ENCODE measurements at places on chromosomes 7 and 10.

- no peak for DNase-seq
Observed at GRCh38 chr7:75983471-75984129, 10.8 kb downstream of the TMEM120A start.

- no peak for DNase-seq
Observed at GRCh38 chr7:130086938-130087337, 16.6 kb downstream of the KLHDC10 start.

DNA sequence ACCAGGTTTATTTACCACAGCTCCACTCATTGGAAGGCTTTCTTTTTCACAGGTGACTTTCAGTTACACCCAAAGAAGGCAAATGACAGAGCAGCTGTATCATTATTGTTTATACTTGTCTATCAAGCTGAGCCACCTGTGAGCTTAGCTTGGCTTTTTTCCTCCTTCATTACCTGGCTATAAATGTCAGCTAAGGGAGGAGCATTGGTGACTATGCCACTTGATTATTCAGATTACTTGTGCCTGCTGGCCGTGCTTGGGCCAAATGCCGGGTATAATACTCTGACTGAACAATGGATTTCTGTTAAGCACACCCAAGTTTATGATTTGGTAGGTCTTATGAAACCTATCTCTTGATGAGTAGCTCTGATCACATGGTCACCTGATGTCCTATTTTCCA is 9.9 kb upstream of the GNAT3 start:
- DNase-seq = no peak

- no peak for DNase-seq
Observed at GRCh38 chr7:157358753-157359096, 21.9 kb downstream of the DNAJB6 start.

DNA sequence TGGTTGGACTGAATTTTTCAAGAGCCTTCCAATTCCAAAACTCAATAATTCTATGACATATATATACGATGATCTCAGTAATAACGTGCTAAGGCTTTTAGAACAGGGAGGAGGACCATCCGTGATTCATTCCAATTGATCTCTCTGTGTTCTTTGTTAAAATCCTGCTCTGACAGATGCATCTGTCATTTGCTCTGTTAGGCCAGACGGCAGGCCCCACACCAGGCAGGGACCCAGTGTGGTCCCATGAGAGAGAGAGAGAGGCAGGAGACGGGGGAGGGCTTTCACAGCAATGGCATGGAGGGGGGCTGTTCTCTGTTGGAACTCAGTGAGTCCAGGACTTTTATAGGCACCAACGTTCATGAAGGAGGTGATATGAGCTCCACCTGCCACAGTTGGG is 160.0 kb upstream of the INSYN2A start:
- DNase-seq = no peak

- DNase-seq = no peak
Observed at GRCh38 chr7:38220452-38220851, 42.4 kb downstream of the STARD3NL start.

DNA sequence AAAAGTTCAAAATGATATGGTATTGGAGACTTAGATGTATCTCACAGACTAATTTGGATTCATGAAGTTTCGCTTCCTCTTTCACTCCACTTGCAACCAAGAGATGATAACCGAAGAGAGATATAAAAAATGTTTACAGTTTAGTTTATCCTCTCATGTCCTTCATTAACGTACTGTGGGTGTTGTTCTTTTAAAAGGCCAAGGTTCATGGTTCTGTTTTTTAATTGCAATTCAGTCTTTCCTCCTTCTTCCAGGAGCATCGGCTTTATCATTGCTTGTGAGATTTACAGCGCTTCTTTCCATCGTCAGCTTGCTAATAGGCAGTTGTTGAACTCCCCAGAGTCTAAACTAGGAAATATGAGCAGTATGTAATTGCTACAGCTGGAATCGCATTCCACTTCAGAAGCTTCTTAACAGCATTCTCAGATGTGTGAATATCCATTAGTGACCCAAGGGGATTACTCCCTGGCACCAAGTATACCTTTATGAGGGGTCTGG is 75.9 kb upstream of the HGF start:
- DNase-seq = no peak

GRCh38 chr10:112792487-112793201 is 157.4 kb upstream of the TCF7L2 start:
- DNase-seq = no peak

DNA sequence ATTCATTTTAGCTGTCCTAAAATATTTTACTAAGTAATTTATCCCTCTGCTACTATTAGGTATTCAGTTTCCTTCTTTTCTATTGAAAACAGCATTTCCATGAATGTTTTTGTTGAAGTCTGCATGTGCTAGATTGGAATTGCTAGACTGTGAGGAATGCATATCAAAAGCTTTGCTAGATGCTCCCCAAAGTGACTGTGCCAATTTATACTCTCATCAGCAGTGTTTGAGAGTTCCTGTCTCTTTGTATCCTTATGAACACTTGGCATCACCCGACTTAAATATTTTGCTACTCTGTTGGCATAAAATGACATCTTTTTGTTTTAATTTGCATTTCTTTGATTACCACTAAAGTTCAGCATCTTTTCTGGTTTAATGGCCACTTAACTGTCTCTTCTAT is 45.0 kb upstream of the PRR15 start:
- no peak for DNase-seq

GRCh38 chr7:67662804-67663203 is 666.2 kb downstream of the TYW1 start:
- no peak for DNase-seq

GRCh38 chr10:73590881-73591799 is at the start of gene USP54:
Gene USP54 (minus strand): TSS chr10:73591342. CDS start chr10:73575658, 15,684 bp downstream.
- no peak for DNase-seq

GRCh38 chr7:88020953-88021665 is 87.1 kb downstream of the ADAM22 start:
- no peak for DNase-seq

DNA sequence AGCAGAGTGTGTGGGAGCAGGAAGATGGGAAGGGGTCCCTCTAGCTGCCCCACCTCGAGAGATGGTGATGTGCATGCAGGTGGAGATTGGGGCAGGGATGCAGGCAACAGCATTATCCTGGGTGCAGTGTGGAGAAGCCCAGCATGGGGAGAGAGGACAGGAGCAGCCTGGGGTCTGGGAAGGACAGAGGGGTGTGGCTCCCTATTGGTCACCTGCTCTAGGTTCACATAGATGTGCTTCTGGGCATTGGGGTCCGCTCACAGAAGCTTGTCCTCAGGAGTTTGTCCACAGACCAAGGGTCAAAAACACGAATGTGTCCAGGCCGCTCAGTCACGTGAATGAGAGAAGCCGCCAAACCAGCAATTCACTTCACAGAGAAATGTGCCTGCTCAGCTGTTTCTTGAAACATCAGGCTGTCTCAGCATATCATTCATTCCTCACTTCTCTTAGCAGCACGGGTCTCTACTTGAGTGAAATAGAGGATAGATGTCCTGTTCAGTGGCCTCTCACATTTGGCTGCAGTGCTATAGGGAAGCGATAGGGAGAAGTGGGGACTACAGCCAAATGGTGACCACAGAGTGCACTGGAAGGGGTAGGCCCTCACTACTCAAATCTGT is 11.5 kb upstream of the SLC29A3 start:
- no peak for DNase-seq

DNA sequence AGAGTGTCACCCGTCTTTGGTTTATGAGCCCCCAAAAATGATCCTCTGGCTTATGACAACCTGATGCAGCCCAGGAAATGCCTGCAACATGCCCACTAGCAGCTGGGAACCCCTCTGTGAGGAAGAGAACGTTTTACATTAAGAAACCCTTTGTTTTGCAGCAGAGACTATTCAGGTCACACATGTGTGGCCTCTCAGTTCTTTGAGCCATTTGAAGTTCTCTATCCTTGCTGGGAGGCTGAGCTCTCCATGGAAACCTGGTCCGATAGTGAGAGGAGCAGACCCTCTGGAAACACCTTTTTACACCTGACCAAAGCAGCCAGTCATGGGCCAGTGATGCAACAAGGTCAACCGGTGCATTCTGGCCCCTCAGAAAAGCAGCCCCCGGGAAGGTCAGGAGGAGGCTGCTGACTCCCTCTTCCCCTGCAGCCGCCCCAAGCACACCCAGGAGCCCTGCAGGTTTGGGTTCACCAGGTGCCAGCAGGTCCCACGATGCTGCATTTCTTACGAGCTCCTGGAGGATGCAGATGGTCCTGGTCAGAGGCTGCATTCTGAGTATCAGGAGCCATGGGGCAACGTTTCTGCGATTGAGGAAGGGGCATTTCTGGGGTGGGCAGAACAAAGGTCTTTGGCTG is 134.3 kb downstream of the ZMYND11 start:
- no peak for DNase-seq

- peak; percentile 97 for DNase-seq
Observed at GRCh38 chr10:118046395-118047156, at the start of gene RAB11FIP2. Gene RAB11FIP2 (minus strand): TSS chr10:118046941. CDS start chr10:118046163, 778 bp downstream.

GRCh38 chr10:44864051-44864450 is 47.1 kb upstream of the TMEM72 start:
- DNase-seq = no peak

- no peak for DNase-seq
Observed at GRCh38 chr10:72257051-72257892, 16.5 kb upstream of the DDIT4 start.

DNA sequence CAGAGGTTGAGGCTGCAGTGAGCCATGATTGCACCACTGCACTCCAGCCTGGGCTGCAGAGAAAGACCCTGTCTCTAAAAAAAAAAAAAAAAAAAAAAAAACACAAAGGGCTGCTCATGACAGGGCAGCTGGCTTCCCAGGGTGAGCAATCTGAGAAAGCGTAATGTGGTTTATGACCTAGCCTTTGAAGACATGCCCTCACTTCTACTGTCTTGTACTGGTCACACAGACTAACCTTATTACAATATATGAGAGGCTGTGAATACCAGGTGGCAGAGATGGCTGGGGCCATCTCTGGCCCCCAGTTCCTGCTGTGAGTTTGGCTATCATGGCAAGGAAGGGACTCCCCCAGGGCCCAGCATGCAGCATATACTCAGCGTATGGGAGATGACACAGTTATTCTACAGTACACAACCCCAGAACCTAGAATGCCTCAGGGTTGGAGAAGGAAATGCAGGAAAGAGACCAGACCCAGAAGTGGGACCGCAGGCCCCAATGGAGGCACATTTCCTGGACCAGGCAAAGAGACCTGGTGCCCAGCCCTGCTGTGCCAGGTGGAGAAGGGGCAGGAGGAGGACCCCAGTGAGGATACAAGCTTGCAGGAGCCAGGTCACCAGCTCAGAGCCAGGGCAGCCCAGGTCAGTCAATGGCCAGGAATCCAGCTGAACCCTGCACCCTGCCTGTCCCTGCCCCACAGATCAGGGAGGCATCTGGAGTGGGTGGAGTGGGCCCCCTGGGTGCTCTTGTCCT is 26.3 kb downstream of the NPTX2 start:
- no peak for DNase-seq

GRCh38 chr7:155506854-155507337 is 39.5 kb downstream of the CNPY1 start:
- DNase-seq = no peak

DNA sequence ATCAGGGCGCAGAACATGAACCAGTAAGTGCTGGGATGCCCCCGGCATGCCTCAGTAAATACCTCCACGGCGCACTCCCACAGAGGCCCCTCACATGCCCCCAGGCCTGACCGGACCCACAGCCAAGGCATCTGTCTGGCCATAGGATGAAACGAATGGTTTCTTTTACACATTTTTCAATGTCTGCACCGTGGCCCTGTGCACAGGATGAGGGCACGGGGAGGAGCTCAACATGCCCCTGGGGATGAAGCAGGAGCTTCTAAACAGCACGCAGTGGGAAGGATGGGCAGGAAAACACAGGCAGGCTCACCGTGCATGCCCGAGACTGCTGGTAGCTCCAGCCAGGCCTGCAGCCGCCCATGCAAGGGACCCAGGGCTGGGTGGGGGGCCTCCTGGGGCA is 283.3 kb downstream of the TNS3 start:
- DNase-seq = no peak

DNA sequence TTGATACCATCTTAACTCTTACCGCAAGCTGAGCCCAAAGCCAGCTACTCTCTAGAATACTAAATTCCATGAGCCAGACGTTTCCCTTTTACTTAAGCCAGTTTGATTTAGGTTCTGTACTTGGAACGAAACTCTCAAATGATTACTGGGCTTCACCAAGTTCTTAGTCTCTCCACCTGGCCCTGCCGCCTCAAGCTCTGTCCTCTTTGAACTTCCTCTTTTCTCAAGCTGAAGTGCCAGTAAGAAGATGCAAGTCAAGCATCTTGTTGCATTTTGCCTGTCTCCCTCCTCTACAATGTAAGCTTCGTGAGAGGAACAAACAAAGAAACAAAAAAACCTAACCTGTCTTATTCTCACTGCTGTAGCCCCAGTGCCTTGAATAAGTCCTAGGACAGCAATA is 358.2 kb upstream of the NPVF start:
- DNase-seq = no peak

GRCh38 chr7:94366832-94367231 is 27.9 kb upstream of the COL1A2 start:
- DNase-seq = no peak

GRCh38 chr7:119888251-119888650 is 384.7 kb upstream of the KCND2 start:
- no peak for DNase-seq

- no peak for DNase-seq
Observed at GRCh38 chr7:25952261-25953057, 199.5 kb upstream of the NFE2L3 start.

GRCh38 chr7:20597339-20597738 is 18.1 kb upstream of the ABCB5 start:
- no peak for DNase-seq

- DNase-seq = no peak
Observed at GRCh38 chr7:80869821-80870751, 48.8 kb downstream of the SEMA3C start.

DNA sequence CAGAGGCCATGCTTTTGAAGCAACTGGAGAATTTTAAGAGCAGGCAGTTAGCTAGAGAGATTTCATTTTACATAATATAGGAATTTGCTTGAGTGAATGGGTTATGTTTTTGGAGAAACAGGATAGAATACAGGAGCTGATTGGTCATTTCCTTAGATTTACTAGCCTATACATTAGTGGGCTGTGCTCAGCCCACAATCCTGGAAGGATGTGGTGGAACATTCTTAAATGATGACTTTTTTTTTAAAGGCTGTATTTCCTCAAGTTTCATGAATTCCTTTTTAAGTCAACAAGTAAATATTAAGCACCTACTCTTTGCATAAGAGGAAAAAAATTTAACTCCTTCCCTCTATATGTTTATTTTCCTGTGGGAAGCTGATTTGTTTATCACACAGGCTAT is 314.4 kb upstream of the BMPER start:
- no peak for DNase-seq

DNA sequence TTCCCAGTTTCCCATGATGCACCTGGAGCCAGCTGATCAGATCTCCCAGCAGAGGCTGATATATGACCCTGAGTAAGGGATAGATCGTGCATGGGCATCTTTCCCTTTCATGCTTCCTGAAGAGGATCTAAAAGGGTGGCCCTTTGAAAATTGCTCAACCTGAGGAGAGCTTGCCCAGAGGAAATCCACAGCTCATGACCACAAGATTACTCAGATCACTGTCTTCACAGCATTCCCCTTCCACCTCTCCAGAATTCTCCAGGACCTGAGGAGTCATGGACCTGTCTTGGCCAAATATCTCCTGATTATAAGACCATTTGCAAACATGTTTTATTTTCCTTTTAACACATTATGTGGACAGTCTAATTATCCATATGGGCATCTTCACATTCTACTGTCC is 328.1 kb downstream of the LHFPL3 start:
- DNase-seq = no peak

Data from activated T-cell treated with anti-CD3 and anti-CD28 coated beads, Interleukin-2, amount 50 U/mL, for 1 hour (primary cell).